ENCODE measurements at places on chromosomes 3 and 15.

- no peak for DNase-seq
These were observed 10.5 kb downstream of the ABI3BP start for GRCh38 chr3:100982710-100983109.

GRCh38 chr15:65595960-65596359 is 15.0 kb downstream of the INTS14 start:
- no peak for DNase-seq

- no peak for DNase-seq
These were observed 82.2 kb upstream of the SLC25A26 start for GRCh38 chr3:66138336-66139313.

DNA sequence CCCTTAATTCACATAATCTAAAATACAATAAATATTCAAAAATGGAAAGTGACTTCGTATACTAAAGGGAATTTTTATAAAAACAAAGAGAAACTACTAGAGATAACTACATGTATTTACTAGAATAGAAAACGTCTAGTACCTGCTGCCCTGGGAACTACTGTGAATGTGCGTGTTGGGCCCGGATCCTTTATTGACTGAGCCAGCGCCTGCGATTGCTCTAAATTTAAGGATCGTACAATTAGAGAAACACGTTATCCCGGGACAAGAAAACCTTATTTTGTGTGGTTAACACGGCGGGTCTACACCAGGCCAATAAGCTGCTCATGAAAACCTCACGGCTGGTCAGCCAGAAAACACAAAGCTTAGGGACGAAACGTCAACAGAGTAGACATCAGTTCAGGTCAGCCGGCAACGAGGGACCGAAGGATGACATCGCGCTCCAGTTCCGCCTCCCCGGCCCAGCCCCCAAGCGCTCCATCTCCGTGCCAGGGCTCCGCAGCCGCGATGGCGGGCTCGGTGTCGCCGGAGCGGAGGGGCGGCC is 555 bp downstream of the TM2D3 start:
- DNase-seq, result no peak

GRCh38 chr3:47379411-47379899 is 1.4 kb upstream of the PTPN23 start:
- no peak for DNase-seq

GRCh38 chr3:14492948-14493881 is 46.9 kb downstream of the GRIP2 start:
- DNase-seq, result no peak

DNA sequence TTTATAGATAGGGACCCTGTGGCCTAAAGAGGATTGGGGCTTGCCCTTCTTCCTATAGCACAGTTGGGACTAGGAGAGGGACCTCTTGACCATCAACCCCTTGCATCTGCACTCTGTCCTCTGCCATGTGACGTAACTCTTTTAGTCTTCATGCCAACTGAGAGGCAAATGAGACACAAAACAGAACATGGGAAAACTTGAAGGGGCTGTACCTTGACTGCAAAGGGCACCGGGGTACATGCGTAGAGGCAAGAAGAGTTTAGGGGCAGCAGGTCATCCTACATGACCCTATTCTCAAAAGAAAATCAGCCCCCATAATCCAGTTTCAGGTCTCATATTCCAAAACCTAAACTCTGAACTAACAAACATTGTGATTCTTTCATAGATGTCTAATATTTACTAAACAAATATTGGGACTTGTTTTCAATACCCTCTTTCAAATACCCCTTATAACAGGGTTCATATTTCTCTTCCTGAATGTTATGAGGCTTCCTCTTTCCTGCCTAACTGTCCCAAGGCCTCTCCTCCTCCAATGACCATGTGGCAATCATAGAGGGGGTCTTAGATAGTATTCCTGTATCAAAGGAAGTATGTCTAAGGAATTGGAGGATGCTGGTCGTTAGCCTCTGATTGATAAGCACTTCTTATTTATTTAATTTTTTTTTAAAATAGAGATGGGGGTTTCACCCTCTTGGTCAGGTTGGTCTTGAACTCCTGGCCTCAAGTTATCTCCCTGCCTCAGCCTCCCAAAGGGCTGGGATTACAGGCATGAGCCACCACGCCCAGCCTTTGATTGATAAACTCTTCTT is 20.6 kb downstream of the ACKR2 start:
- DNase-seq, result no peak

- no peak for DNase-seq
These were observed 141.7 kb upstream of the GPR149 start for GRCh38 chr3:154571553-154572226.

- no peak for DNase-seq
These were observed 68.0 kb downstream of the TMEM108 start for GRCh38 chr3:133106169-133106568.

DNA sequence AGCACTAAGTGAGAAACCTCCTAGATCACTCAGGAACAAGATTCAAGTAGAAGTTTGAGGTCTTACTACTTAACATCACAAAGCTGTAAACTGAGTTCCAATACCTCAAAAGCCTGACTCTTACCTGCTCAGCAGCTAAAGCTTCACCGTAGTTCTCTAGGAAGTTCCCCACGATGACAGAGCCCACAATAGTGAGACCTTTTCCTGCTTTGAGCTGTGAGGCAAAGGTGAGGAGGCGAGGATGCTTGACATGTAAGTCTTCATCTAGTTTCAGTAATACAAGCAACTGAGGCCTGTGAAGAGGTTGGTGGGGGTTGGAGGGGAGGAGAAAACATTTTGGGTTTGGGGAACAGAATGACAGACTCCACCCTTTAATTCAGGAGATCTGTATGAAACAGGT is 15.7 kb downstream of the EMC4 start:
- no peak for DNase-seq

DNA sequence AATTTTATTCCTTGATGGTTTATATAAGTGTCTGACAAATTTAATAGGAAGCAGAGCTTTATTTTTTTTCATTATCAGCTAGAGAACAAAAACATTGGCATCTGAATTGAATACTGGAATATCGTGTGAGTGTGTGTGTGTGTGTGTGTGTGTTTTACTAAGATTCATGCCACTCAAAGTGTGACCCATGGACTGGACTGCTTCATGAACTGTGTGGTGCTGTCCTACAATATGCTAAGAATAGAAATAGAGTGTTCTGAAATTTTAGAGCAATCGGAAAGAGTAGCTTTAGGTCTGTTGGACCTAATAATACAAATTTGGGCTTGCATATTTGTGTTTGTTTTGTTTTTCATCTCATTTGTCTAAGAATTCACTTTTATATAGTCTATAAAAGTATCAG is 89.6 kb downstream of the MITF start:
- DNase-seq, result no peak

- DNase-seq, result no peak
These were observed 51.5 kb upstream of the AGTR1 start for GRCh38 chr3:148646126-148646665.

DNA sequence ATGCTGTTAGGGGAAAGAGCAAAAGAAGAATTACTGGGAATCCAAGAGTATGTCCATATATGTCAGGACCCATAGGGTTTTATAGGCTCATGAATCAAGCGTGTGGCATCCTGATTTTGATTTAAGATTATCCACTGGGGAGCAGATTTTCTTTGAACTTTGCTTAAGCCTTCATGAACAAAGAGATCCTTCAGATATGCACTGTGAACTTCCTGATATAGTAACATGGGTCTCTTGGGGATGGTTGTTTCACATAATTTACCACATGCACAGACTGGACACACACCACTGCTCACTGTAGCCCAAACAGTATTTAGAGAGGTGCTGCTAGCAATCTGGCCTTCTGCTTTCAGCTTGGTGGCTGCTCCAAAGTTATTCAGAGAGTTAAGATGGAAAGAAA is 200.9 kb upstream of the ZPLD1 start:
- DNase-seq, result no peak

Data from activated naive CD4-positive, alpha-beta T cell treated with Interleukin-2 at 50 U/mL for 16 hours (primary cell).